ENCODE measurements at places on chromosomes 11 and 22. TPM values are rescaled to one million over a fixed set of nuclear protein-coding genes. Genes with fewer than 3 reads are reported as not detected.
A peak's percentile ranks its signal among the peaks of the same experiment; 100 is the strongest.

Gene NOX4
- 1.8 TPM for total RNA-seq

Gene ASRGL1
- total RNA-seq: 0.59 TPM

Gene TRPT1
- 32.2 TPM for total RNA-seq

- peak; percentile 92 for DNase-seq
These were observed 134.6 kb upstream of the TEAD1 start for GRCh38 chr11:12539572-12539971.

GRCh38 chr11:72102631-72102945 is 509 bp downstream of the LAMTOR1 start:
- no peak for DNase-seq

- no peak for DNase-seq
These were observed 44.9 kb upstream of the SLC25A18 start for GRCh38 chr22:17518406-17518805.

DNA sequence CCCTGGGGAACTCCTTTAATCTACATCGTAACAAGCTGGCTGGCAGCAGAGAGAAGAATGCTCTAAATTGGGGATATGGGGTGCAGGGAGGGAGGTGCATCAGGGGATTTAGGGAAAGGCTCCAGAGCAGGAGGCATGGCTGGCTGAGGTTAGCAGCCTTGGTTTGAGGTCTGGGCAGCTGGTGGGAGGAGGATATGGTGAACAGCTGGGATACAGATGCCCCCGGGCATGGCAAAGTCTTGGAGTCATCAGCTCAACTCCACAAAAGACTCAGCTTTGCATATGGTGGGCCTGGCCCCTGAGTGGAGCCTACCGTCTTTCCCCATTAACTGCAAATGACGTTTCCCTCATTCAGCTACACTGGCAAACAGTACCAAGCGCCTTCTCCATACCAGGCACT is 5.4 kb downstream of the FAM83F start:
- no peak for DNase-seq

DNA sequence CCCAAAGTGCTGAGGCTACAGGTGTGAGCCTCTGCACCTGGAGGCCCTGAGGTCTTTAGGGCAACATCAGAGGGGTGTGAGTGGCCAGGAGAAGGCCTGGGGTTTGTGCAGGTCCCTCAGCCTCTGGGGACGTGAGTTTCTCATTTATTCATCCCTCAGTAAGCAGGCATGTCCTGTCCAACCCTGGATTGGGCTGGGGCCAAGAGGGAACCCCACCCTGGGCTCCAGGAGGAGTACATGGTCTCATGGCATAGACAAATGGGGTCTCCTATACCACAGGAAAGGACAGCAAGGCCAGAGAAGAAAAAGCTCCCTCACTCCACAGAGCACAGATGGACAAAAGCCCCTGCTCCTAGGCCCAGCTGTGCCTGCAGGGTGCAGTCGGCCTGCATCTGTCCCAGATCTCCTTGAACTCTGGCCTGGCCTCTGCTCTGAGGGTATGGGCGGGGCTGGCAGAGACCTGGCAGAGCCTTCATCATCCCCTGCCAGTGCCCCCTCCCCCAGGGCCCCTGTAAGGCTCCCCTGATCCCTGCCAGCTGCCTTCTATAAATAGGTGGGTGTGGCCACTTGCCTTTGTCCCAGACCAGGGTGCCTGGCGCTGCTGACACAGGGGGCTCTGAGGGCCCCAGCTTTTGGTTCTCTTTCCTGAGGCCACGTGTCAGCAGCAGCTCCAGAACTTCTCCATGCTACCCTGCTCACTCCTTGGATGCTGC is 34.6 kb downstream of the A4GALT start:
- peak; percentile 68 for DNase-seq

GRCh38 chr11:92865352-92865751 is 104.1 kb upstream of the MTNR1B start:
- DNase-seq: no peak

- no peak for DNase-seq
These were observed 119.0 kb downstream of the CADM1 start for GRCh38 chr11:115385226-115385625.

- peak; percentile 96 for DNase-seq
These were observed 12.6 kb upstream of the NECTIN1 start for GRCh38 chr11:119741369-119742262.

- DNase-seq: no peak
These were observed 356.5 kb downstream of the INSC start for GRCh38 chr11:15471048-15471894.

- no peak for DNase-seq
These were observed 272.0 kb upstream of the SESN3 start for GRCh38 chr11:95503047-95503446.

GRCh38 chr11:103862802-103863174 is 173.7 kb upstream of the DDI1 start:
- no peak for DNase-seq

- DNase-seq: no peak
These were observed 17.7 kb downstream of the POLDIP3 start for GRCh38 chr22:42596863-42597530.

All from osteoblast (primary cell).